Activated T-helper 1 cell treated with anti-CD3 and anti-CD28 coated beads, Interleukin-2, amount 50 U/mL, for 16 hours (primary cell): ENCODE measurements at places on chromosomes 7 and 10.

DNA sequence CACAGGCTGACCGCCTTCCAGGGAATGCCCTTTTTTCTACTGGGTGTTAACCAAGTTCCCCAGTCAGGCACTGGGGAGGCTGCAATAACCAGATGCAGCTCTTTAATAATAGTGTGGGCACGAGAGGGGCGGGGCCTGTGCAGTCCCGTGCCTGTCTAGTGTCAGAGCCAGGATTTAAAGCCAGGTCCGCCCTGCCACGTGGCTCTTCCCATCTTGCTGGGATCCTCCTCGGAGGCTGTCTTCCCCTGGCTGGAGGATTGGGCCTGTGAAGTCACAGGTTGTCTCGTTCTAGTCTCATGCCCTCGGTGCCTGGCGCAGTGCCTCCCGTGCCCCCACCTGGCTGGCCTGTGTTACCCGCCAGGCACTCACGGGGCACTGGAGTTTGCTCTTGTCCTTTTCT, 25.2 kb downstream of the TMEM120A start:
- no peak for DNase-seq

DNA sequence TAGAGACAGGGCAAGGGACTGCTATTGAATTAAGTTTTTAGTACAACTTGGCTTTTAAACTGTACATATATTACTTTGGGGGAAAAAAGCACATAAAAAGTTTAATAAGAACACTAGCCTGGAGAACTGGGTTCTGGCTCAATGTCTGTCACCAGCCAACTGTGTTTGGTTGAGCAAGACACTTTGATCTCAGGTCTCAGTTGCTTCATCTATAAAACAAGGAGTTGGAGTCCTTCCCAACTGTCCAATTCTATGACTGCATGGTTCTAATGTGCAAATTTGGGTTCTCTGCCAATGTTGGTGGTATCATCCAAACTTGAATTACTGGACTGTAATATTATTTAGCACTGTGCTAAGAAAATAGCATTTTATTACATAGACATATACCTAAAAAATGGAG, 50.3 kb downstream of the ATXN7L1 start:
- DNase-seq: no peak

DNA sequence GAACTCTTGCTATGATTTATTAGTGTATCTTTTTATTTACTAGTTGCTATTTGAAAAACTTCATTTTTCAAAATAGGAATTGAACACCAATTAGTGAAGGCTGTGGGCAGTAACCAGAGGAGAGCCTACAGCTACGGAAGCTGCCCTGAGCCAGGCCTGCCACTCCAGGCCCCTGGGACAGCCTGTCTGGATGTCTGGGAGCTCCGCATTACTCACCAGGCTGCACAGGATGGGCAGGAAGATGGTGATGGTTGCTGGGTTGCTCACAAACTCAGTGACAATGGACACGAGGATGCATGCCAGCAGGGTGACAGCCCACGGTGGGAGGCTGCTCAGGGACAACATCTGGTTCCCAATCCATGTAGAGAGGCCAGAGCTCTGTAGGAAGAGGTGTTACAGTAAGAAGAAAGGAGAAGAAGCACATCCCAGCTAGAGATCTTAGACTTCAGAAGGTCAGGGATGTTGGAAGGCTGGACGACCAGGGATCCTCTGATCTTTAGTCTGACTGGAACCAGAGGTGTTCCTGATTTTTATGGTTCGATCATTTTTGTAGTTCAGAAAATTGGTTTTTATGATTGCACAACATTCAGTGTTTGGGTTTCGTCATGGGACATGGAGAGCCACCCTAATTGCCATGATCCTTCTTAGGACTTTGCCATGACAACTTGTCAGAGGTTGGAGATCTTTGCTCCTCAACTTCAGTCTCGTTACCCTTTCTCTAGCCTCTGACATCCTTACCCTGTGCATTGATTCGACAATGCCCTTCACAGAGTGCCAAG, 23.2 kb downstream of the STMP1 start:
- no peak for DNase-seq

GRCh38 chr7:144057954-144058353, 9.2 kb downstream of the OR2A5 start:
- DNase-seq: no peak

GRCh38 chr7:127650847-127651555, 993 bp upstream of the SND1 start:
- DNase-seq: peak; percentile 4

- DNase-seq: no peak
Observed at GRCh38 chr10:104259999-104260774, 5.5 kb downstream of the GSTO1 start.

GRCh38 chr7:121744877-121745276, 128.1 kb upstream of the PTPRZ1 start:
- no peak for DNase-seq

DNA sequence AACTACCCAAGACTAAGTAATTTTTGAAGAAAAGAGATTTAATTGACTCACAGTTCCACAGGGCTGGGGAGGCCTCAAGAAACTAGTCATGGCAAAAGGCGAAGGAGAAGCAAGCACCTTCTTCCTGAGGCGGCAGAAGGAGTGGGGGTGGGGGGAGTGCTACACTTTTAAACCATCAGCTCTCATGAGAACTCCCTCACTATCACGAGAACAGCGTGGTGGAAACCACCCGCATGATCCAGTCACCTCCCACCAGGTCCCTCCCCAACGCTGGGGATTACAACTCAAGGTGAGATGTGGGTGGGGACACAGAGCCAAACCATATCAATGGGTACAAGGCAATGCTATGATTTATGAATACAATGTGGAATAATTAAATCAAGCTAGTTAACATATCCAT, 241.9 kb downstream of the PTPRN2 start:
- no peak for DNase-seq

GRCh38 chr7:157096286-157097055, 42.3 kb upstream of the UBE3C start:
- no peak for DNase-seq

DNA sequence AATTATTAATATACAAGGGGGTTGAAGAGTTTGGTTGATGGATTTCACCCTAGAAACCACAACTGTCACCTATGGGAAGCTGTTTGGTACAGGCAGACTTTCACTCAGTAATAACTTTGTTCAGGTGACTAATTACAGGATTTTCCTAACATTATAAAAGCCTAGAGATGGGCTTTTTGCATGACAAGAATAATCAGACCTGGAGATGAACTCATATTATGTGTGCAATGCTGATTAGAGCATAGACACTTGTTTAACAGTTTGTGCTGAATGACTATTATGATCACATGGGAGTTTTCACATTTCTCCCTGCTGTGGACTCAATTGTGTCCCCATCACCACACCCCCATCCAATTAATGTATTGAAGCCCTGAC, 90.2 kb upstream of the STEAP4 start:
- no peak for DNase-seq

GRCh38 chr7:43220250-43220649, 107.8 kb downstream of the HECW1 start:
- no peak for DNase-seq

DNA sequence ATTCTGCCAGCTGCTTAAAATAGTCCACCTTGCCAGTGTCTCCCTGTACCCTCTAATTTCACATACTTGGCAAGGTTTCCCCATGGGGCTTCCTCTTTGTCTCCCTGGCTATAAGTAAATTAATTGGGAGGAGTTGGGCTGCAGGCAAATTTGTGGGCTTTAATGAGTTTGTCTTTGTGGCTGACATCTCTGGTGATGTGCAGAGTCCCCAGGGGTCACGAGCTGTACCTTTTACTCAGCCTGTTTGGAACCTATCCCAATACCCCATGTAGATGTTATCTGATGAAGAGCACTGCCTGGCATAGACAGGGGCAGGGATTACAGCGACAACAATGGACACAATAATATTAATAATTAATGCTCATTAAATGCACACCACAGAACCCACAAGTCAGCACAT, 132.5 kb downstream of the SLIT1 start:
- DNase-seq: no peak

- DNase-seq: no peak
Observed at GRCh38 chr10:28730031-28730778, 52.9 kb downstream of the BAMBI start.

GRCh38 chr7:102889851-102890250, 22.9 kb upstream of the LRRC17 start:
- no peak for DNase-seq

- DNase-seq: no peak
Observed at GRCh38 chr7:5646846-5647245, 134.6 kb downstream of the RNF216 start.

DNA sequence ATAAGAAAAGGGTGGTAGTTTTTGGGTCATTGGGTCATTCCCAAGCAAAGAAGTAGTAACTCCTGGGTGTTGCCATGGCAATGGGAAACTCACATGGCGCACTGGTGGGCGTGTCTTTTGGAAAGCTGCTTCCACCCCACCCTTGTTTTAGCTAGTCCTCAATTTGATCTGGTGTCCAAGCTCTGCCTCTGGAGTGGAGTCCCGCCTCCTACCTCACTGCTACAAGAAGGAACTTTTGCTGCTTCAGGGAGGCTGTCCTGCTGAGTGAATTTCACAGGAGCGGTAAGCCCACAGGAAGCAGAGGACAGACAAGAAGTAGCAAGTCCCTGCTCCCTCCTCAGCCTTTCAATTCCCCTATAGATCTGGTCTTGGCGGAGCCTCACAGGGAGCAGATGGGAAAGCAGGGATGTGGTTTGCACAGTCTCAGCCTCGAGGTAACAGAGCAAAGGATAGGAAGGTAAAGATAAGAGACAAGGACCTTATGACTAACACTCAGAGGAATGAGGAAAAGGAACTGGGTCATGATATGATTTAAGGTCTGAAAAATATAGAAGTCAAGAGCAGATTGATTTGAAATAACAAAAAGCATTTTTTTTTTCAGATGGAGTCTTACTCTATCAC, 700.3 kb downstream of the TNS3 start:
- DNase-seq: no peak
